ENCODE measurements at places on chromosomes 2 and 18.

GRCh38 chr18:78685250-78685979, 294.2 kb upstream of the SALL3 start:
- no peak for DNase-seq

DNA sequence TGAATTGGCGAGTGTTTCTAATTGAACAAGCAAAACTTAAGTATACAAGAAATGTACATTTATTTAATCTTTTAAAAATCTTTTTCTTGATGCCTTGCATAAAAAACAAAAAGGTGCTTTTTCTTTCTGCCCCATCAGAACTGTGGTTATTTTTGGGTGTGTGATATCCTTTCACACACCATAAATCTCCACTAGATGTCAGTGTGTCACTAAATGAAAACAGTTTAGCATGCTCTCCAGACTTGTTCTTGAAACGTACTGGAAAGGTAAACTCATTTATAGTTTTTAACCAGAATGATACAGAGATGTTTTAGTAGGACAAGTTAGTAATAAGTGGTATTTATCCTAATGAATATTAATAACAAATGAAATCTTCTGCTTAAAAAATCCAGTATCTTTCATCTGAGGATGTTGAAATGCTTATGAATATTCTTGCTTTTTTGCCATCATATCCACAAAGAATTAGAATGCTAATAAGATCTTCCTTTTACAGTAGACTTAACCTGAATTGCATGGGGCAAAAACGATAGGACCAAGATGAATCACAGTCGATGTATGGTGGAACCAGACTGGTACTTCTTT, 96.8 kb downstream of the UBE2E3 start:
- peak; percentile 70 for DNase-seq

DNA sequence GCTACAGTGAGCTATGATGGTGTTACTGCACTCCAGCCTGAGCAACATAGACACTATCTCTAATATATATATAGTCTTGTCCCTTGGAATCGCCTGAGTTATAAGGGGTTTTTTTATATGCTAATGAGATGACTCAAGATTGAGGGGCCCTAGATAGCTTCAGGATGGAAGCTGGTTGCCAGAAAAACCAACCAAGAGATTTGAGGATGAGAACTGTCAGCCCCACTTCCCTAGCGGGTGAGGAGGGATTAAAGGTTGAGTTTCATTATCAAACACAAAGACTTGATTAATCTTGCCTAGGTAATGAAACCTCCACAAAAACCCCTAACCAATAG, 12.6 kb upstream of the GALM start:
- DNase-seq: no peak

DNA sequence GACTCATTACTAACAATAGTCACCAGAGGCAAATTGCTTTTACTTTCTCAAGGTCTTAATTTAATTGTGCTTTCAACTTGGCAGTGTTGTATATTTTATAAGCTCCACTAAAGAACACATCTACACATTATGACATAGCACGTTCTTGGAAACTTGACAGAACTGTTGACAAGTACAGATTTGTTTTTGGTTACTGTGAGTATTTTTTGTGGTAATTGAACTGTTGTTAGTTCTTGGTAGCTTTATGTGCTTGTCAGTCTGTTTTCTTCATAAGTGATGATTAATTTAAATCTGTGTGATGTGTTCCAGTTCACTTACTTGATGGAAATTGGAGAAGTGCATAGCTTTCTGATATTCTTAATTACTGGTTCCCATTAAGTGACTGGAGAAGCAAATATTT, 63.9 kb downstream of the COMMD1 start:
- no peak for DNase-seq

GRCh38 chr18:59616501-59616900, 80.7 kb downstream of the CCBE1 start:
- DNase-seq: no peak

- DNase-seq: no peak
These were observed 243.7 kb downstream of the GLI2 start for GRCh38 chr2:120979398-120979797.

GRCh38 chr2:111039628-111040383, 80.9 kb upstream of the BCL2L11 start:
- no peak for DNase-seq

DNA sequence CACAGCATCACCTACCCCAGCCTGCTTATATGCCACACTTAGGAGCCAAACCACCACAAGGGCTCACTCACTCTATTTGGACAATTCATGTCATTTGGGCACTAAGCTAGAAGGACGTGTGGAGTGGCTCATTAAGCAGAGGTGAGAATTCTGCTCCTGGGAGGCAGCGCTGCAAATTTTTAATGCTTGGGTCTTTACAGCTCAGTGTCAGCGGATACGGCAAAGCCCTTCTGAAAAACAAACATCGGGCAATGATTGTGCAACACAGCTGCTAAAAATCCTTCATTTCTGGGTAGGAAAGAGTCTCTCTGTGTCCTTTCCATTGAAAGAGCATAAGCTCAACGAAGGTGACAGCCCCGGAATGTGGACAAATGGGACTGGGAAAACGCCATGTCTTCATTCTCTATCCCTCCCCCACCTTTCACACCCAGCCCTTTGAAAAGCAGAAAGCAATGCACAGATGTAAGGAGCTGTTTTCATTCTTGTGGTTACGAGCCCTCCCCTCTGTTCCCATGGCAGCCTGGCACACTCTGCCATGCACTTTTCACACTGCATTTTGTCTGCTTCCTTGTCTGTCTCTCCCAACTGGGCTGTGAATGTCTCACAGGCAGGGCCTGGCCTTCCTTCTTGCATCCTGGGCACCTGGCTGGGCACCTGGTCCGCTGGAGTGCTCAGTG, 16.0 kb downstream of the TMEM177 start:
- no peak for DNase-seq

DNA sequence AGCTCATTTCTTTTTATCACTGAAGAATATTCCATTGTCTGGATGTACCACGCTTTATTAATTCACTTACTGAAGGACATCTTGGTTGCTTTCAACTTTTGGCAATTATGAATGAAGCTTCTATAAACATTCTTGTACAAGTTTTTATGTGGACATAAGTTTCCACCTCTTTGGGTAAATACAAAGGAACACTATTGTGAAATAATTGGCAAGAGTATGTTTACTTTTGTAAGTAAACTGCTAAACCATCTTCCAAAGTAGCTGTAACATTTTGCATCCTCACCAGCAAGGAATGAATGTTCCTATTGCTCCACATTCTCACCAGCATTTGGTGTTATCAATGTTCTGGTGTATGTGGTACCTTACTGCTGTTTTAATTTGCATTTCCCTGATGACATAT, 15.8 kb upstream of the VWC2L start:
- DNase-seq: no peak

DNA sequence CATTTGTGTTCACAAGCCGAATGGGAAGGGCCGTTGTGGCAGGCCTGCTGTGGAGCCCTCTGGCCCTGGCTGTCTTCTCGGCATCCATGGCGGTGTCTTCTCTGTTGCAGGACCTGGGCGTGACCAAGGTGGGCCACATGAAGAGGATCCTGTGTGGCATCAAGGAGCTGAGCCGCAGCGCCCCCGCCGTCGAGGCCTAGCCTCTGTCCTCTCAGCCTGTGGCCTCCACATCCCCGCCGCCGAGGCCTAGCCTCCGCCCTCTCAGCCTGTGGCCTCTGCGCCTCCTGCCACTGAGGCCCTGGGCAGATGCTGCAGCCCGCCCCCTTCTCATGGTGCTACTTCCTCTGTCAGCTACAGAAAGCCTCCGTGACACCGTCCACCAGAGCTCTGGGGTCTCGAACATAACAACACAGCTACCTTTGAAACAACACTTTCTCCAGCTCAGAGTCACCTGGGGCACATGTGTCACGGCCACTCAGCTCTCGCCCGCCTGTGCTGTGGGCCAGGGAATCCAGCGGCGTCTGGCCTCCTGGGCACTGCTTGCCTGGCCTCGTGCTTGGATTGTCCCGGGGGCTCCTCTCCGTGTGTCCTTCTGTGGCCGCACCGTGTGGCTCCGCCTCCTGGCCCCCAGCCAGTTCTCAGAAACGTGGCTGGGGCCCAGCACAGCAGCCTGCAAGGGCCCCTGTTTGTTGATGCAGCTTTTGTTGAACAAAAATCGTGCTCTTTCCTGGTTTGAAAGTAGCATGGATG, 97.1 kb downstream of the USP40 start:
- no peak for DNase-seq

DNA sequence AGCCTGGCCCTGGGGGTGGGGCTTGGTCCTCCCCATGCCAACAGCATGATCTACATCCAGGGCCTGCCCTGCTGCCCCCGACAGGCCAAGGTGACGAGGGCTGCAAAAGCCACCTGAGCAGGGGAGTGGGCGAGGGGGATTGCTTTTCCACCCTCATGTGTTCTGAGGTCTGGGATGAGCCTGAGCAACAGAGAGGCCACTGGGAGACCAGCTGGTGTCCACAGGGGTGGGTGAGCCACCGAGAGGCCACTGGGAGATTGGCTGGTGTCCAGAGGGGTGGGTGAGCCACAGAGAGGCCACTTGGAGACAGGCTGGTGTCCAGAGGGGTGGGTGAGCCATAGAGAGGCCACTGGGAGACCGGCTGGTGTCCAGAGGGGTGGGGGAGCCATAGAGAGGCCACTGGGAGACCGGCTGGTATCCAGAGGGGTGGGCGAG, 147.4 kb upstream of the GPC1 start:
- DNase-seq: no peak

DNA sequence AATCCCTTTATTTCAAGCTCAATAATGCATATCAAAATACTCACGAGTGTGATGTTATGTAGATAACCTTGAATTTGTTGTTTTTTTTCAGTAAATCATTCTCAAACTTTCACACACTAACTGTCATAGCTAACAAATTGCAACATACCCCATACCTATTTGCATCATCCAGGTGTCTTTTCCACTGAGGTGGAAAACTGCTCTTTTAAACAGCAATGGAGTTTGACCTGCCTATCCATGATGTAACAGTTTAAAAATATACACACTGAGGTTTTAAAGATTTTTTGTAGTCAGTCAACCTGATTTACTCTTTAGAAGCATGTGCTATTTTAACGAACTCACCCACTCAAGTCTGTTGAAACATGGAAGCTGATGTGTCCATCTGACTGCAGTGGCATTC, 298.7 kb downstream of the RND3 start:
- no peak for DNase-seq

DNA sequence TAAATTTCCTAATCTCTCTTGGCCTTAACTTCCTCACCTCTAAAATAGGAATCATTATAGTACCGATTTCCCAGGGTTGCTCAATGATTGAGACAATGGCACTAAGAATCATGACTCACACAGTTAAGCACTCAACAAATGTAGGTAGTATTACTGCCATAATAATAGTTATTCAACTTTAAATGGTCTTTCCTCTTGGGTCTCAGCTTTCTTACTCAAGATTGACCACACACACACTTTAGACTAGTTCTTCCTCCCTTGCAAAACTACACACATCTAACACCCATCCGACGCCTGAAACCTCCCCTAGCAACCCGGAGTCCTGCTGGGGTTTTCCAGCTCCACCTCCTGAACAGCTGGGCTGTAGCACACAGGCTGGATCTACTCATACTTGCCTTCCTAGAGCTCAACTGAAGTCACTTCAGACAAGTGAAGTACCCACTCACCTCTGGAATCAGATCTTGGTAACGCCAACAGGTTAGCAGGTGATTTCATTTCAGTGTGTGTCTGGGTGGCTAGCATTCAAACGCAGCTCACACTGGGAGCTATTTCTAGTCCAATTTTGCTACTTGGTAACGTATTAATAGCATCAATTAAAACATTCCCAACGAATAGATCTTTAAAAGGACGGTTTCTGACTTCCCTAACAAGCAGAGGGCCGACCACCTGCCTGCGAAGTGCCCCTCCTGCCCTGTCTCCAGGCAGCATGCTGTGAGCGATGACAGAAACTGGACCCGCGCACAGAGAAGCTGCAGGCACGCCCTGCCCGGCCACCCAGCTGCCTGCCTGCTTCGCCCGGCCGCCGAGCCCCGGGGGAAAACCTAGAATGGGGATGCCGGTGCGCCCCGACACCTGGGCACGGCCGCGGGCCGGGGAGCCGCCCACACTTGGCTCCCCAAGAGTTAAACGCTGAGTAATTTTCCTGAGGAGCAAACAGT, 1.1 kb downstream of the UXS1 start:
- DNase-seq: peak; percentile 57

DNA sequence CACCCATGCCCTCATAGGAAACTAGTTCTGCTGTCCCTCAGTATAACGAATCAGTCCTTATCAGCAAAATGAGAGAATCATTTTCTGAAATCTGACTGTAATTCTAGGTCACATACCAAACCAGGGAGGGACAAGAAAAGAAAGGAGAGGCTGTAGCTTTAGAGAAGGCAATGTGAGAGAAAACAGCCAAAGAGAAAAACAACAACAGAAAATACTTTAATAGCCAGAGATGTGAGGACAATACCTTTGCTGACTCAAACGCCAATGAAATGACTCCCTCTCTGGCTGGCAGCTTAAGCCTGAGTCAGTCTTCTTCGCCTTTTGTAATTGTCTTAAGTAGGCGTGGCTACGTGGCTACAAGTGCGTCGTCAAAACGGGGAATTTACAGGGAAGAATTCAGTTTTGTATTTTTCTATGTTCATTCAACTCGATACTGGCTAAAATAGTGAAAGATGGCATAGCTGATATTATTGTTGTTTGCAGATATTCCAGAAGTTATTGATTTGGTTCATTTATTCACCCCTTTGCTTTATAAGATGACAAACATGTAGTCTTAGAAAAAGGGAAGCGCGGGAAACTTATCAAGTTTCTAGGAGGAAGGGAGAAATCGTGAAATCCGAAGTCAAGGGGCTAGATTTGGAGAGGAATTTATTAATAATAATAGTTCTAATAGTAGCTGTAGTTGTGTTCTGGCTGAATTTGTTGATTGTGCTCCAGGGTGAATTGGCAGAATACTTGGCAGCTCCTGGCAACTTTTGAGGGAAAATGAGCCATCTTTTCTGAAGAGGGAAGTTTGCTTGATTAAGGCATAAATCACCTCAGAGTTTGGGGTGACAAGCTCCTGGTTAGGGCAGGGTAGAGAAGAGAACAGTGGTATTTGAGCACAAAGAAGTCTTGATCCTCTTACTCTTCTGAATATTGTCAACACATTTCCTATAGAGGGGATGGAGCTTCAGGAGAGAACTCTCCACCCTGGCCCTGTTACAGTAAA, at the start of gene IL1A:
Gene IL1A (minus strand): TSS at position 295 of the 991 bp plus-strand sequence. CDS start 723 bp downstream, outside the sequence.
- DNase-seq: peak; percentile 35

DNA sequence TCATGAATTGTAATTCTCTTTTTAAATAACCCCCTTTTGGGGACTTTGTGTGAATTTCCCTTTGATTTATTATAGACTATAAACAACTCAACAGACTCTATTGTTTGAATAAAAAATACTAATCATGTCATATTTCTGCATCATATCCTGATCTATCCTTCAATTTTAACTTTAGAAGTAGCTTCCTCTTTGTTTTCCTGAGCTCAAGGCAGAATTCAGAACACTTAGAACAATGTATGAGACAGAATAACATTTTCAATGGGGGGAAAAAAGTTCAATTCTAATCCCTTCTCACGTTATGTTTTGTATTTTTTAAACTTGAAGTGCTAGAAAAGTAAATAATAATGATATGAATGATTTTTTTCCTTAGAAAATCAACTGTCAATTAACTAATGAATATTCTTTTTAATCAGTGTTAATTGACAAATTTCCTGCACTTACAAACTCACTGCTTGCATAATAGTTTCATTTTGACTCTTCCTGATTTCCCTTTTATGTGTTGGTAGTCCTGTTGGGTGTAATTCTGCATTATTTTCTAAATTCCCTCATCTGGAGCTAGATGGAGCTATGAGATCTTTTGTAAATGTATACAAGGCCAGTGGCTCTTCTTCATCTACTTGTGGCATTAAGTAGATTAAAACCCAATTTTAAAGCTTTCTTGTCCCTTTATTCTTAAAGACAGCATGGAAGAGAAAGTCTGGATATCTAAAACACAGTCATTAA, 326.1 kb downstream of the PARD3B start:
- DNase-seq: no peak

Data from B cell (primary cell).